ENCODE measurements at places on chromosomes 7 and 10.

DNA sequence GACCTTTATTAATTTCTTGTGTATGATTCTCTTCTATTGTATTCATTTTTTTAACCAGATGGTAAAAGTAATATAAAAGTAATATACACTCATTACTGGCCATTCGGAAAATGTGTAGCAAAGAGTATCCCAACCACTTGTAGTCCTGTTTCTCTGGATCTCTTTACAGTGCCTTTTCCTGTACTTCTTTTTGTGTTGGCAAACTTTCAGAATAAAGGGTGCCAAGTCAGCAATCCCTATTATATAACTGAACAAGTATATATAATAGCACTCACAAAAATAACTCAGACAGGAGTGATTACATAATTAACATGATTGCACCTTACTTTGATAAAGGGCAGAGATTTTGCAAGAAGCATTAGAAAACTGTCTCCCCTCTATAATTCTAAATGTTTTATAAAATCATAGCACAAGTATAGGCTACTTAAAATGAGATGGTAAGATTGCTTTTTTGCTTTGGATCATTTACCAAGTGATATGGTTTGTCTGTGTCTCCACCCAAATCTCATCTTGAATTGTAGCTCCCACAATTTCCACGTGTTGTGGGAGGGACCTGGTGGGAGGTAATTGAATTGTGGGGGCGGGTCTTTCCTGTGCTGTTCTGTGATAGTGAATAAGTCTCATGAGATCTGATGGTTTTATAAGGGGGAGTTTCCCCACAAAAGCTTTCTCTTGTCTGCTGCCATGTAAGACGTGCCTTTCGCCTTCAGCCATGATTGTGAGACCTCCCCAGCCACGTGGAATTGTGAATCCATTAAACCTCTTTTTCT lies 41.5 kb upstream of the EPC1 start:
- no peak for DNase-seq

DNA sequence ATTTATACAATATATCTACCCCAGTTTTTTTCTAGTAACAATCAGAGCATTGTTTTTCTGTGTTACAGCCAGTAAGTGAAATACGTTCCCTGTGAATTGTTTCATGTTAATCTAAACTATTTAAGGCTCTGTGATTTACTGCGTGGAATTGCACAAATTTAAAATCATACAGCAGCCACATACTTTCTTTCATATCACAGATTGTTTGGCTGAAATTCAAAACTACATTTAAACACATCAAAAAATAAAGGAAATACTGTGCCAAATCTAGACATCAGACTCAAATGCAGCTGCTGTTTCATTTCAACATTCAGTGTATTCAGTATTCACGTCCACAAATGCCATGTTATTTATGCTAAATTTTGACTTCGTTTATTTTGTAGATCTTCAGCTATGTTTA lies 242.6 kb upstream of the HGF start:
- DNase-seq = no peak

DNA sequence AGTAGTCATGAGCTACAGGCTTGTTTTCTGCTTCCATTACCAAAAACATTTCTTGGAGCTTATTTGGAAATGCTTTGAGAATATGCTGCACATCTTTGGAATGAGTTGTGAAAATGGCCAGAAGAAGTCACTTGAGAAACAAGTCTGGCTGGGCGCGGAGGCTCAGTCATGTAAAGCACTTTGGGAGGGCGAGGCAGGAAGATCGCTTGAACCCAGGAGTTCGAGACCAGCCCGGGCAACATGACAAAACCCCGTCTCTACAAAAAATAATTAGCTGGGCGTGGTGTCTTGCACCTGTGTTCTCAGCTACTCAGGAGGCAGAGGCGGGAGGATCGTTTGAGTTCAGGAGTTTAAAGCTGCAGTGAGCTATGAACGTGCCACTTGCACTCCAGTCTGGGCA lies 882 bp upstream of the CHCHD1 start:
- no peak for DNase-seq

DNA sequence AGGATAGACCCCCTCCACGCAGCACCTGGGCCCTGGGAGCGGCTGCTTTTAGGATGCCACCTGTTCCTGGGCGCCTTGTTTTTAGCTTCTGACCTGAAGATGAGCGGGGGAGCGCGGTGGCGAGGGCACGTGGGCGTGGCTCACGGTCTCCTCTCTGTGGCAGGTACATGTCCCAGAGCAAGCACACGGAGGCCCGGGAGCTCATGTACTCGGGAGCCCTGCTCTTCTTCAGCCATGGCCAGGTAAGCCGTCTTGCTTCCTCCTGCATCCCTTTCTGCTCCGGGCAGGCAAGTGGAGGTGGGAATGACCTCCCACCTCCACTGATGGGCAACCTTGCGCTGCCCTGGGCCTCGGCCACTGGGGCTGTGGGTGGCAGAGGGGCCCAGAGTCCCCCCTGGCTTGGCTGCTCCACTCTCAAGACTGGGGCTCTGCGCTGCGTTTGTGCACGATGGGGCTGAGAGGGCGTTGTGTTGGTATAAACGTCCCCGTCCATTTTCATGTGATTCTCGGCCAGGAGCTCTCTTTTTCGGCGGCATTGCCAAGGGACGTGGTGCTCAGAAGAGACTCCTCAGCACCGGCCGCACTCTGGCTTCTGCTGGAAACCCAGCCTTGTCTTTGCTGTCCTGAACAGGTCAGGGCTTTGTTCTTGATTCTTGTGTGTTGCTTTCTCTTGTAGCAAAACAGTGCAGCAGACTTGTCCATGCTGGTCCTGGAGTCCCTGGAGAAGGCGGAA lies 9.7 kb downstream of the GET4 start:
- DNase-seq = no peak

Data from activated B cell treated with CpG ODN at 0.5 μM for 24 hours (primary cell).